NCI-H510A (cell line): ENCODE measurements at places on chromosomes 7 and 10.

DNA sequence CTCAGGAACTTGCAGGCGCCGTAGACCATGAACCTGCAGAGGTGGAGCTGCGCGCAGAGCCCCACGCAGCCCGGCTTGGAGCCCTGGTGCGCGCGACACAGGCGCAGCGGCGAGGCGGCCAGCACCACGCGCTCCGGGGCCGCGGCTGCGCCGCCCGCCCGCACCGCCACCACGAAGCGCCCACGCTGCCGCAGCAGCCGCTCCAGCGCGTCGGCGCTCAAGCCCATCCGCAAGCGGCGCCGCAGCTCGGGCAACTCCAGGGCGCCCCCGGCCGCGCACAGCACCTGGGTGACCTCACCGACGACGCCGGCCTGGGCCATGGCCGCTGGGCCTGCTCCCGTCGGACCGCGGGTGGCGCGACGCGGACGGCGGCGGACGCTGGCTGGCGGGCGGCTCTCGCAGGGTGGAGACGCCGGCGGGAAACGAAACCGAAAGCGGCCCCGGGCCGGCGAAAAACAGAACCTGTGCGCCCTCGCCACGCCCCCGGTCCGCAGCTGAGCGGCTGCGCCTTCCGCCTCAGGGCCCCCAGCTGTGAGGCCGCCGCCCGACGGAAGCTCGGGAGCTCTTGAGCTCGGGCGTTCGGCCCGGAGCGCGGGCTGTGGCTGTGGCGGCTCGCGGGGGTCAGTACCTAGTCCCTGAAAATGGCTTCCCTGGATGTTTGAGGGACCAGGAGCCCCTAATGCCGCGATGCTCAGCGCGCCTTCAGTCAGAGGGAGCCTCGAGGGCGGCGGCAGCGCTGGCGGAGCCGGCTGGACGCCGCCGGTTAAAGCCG, at the start of gene PARP12:
PARP12 (minus strand) TSS at position 424 of the 772 bp plus-strand sequence; CDS start at position 320, 104 bp downstream.
- DNase-seq, result peak; percentile 60

DNA sequence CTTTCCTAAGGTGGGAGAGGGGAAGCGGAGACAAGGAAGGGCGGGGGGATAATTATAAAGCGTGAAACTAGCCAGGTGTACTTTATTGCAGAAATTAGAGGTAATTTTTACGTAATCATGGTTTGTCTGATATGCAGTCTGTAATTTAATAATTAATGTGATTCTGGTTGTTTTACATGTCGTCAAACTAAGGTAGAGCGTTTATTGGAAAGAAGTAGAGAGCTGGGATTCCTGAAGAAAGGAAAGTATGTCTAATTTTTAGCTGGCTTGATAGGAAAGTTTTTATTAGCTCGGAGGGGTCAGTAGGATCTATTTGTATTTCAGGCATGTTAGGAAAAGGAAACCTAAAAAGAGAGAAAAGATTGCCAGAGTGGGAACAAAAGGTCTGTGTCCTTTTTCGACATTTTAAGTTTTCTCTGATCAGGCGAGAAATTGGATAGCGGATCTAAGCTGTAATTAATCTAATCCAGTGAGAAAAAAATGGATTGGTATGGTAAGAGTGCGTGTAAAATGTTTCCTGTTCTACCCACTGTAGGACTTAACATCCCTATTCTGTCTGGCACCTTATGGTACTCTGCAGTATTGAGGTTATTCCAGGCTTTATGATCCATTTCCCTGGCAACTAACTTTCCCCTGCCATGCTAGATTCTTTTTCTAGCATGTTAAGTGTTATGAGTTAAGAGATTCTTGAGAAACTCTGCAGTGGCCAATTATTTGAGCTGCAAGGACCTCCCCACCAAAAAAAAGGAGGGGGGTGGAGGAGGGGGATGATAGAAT, 1.4 kb downstream of the CELF2 start:
- DNase-seq, result no peak

- DNase-seq, result no peak
These were observed 209.8 kb upstream of the POM121L12 start for GRCh38 chr7:52825611-52826010.

DNA sequence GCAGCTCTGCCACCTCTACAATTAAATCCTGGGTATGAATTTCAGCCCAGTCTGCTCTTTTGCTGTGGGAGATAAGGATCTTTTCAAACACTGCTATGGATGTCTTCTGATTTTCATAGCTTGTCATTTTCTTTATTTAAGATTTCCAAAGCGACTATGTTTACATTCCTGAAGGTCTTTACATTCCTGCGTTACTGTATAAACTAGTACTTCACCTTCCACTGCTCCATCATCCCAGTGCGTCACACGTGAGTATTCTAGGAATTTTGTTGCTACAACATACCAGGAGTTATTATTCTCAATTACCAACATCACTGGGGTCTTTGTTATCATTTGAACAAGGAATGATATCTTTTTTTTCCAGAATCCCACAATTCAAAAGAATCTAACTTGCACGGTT, 944.7 kb downstream of the SORCS3 start:
- no peak for DNase-seq

DNA sequence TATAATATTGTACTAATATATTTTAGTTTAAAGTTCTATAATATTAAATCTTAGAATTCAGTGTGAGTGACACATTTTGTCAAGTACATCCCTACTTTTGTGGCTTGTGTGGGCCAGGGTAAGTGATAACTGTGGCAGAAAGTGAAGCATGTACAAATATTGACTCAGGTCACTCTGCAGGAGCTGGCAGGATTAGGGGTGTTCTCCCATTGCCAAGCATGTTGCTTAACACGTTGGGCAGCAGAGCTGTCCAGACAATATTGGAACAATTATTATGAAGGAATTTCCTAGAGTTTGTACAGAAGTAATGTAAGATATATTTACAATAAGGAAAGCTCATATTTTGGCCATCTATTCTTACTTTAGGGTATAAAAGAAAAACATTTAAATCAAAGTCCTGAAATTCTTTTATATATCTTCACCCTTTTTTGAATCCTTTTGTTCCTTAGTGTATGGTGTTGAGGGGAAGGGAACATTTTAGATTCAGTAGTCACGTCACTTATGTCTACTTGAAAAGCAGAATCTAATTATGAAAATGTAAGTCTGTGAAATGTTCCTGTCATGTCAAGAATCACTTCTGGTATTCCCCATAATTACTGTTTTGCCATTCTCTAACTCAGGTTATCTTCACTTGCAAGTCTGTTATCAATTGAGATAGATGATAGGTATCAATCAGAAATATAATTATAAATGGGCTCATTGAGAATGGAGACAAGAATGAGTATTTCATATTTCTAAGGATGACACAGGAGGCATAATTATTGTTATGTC, 4.0 kb downstream of the HDAC9 start:
- no peak for DNase-seq

DNA sequence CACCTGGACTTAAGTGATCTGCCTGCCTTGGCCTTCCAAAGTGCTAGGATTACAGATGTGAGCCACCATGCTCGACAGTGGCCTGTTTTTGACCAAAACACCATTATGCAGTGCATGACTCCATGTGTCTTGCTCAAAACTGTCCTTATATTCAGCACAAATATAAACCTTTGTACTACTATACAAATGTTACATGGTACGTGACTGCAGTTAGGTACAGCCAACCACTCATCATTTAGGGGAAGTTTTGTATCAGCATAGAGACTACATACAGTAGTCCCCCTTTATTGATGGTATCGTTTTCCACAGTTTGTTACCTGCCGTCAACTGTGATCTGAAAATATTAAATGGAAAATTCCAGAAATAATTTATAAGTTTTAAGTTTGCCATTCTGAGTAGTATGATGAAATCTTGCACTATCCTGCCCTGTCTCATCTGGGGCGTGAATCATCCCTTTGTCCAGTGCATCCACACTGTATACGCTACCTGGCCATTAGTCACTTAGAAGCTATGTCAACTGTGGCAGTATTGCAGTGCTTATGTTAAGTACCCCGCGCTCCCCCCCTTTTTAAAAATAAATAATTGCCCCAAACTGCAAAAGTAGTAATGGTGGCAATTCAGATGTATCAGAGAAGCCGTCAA, 23.3 kb upstream of the ZNF282 start:
- DNase-seq, result no peak

DNA sequence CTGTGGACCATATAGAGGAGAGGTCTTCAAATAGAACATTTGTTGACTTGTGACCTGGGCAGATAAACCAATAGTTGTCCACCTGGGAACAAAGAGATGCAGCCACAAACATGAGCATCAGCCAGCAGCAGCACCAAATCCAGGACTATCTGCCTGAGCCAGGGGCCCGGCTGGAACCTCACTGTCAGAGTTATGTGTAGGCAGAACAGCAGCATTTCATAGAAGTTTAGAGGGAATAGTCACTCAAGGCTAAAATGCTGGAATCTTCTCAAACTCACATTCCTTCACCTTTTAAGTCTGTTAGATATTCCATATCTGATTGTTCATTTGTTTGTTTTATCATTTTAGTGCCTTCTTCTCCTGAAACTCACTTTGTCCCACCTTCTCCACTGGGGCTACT, 72.2 kb upstream of the IL6 start:
- no peak for DNase-seq

- no peak for DNase-seq
These were observed 417.5 kb downstream of the KCNMA1 start for GRCh38 chr10:77220150-77220549.

- DNase-seq, result no peak
These were observed 40.4 kb downstream of the PHTF2 start for GRCh38 chr7:77838929-77839491.

DNA sequence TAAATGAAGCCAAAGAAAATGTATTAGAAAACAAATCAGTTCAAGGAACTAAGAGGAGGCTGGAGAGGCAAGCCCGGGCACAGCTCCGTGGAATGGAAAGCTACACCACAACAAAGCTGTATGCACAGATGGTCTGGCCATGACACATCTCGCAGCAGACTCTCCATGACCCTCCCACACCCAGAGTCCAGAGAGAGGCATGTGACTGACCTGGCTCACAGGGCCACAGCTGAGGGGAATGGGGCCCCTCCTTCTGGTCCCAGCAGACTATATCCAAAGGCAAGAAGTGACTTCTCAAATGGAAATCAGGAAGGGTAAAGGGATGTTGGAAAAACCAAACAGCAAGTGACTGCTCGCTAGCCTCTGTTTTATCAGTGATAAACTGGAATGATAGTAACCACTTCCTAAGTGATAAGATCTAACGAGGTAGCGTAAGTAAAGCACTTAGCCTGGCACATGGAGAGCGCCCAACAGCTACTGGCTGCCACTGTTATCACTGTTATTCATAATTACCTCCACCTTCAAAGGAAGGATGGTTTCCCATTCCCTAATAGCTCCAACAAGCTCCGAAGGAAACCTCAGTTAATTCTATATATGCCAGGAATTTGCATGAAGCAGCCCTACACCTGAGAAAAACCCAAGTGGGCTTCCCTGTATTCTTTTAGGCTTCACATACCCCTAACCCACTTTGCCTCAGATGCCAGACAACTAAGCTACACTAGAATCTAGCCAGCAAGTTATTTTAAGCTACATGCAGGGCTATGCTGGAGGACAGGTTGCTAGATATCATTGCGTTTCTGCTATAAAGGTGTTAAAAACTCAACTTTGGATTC, 8.4 kb downstream of the OSBPL3 start:
- peak; percentile 29 for DNase-seq

DNA sequence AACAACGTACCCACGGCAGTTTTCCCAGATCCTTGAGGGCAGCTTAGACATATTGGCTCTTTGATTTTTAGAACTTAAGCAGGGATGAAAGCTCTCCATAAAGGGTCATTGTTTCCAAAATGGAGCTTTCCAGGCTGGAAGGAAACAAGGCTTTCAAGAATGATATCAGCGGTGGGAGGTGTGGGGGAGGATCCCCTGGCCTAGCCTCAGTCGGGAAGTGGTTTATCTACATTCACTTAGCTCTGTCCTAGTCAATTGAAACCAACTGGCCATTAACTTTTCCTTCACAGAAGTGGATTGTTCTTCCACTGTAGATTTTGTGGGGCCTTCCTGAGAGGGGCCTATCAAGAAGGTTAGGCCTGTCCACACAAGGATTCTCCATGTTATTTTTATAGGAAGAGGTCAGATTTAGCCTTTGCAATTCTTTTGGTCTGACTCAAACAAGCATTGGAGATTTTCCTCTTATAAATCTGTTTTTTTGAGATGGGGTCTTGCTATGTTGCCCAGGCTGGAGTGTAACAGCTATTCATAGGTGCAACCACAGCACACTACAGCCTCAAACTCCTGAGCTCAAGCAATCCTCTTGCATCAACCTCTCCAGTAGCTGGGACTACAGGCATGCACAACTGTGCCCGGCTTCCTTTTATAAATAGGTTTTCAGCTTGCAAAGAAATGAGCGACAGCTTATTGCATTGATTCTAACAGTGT, 343.5 kb downstream of the LRMDA start:
- DNase-seq, result no peak

GRCh38 chr10:117240621-117241529, at the start of gene SLC18A2:
TSS of gene SLC18A2 (plus strand) at chr10:117241114. CDS start at chr10:117241694, 580 bp downstream.
- DNase-seq, result no peak

GRCh38 chr7:2283074-2283473, 31.2 kb downstream of the SNX8 start:
- no peak for DNase-seq

DNA sequence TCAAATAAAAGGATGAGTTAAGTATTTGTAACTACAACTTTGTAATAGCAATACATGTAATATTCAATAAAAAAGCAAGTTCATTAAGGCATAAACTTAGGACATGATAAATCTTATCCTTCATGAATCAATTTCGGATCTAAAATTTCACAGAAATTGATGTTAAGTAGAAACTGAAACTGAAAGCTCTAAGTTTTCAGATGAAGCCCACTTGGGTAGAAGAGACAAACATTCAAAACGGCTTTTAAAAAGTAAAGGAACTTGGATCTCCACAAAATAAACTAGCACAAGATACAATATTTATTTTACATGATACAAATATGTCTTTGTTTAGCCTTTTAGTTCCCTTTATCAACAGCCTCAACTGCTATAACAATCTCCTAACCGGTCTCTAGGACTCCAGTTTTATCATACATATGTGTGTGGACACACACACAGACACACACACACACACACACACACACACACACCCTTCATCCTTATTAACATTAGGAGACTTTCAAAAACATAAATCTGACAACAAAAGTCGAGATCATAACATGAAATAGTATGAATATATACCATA, 83.7 kb downstream of the USP6NL start:
- DNase-seq, result no peak

- no peak for DNase-seq
These were observed 41.0 kb downstream of the CDK1 start for GRCh38 chr10:60819271-60819670.

DNA sequence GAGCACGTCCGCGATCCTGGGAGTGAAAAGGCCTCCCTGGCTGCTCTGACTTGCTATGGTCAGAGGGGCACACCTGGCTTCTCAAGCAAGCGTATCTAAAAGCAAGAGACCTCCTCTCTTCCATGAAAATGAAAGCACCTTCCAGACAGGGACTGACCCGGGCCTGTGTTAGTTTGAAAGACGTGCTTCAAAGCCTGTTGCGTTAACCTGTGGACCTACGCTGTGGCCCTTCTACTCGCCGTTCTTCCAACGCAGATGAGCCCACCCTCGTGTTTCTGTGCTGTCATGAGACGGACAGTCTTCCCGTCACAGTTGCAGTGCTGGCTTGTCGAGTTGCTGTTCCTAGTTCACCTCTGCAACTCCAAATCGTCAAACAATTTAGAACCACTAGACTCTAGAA, 15.5 kb upstream of the GDI2 start:
- no peak for DNase-seq
